ENCODE measurements at places on chromosomes 6 and 20. TPM values are rescaled to one million over a fixed set of nuclear protein-coding genes. Genes with fewer than 3 reads are reported as not detected.

The HDGFL1 gene
- not detected for total RNA-seq

The GSTA3 gene
- total RNA-seq, result 0.39 TPM

DNA sequence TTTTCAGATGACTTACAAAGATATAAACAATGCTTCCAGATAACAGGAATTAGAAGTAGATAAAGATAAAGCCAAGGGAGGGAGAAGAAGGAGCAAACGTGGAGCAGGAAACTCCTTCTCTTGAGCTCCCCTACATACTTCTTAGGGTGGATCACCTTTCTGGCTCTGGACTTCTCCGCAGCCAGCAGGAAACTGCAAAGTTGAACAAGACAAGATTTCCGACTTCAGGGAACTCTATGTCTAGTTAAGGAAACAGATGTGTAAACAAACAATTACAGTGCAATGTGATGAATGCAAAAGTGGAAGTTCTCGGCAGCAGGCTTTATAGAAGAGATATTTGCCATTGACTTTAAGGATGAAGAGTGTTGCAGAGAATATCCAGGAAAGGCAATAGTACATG is 134.0 kb upstream of the MARCKS start:
- no peak for DNase-seq

DNA sequence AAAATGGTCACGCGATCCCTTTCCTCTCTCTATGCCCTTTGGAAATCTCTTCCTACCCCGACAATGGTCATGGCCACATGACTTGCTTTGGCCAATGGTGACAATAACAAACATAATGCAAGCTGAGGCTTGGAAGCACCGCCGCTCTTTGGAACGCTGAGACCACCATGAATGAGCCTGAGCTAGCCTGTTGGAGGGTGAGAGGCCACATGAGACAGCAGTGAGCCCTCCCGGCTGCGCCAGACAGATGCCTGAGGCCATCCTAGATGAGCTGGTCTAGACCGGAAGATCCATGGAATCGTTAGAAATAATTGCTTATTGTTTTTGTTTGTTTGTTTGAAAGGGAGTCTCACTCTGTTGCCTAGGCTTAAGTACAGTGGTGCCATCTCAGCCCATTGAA is 64.2 kb downstream of the STK35 start:
- DNase-seq, result no peak

- DNase-seq, result peak; percentile 3
Measured at GRCh38 chr6:14063756-14064155, 53.8 kb upstream of the CD83 start.

DNA sequence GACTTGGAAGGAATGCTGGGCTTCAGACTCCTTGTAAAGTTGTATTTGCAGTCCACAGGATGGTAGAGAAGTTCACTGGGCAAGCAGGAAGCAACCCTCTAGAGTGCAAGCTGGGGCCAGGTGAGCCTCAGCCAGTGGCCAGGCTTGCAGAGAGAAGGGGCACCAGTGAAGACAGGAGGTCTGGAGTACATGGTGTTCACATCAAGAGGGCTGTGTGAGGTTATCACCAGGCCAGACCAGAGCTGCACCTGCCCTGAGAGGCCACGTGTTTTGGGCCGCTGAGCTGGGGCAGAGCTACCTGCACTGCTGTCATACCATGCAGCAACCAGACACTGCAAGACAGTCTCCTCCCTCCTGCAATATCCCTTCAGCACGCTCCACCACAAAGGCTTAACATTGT is 79.0 kb downstream of the SH3BGRL2 start:
- no peak for DNase-seq

- DNase-seq, result no peak
Measured at GRCh38 chr20:56788041-56788670, 159.1 kb downstream of the TFAP2C start.

- DNase-seq, result peak; percentile 58
Measured at GRCh38 chr6:52263709-52264540, 19.6 kb upstream of the IL17F start.
